IPS DF 19.7 (cell line): ENCODE measurements at places on chromosomes 13 and 19.

DNA sequence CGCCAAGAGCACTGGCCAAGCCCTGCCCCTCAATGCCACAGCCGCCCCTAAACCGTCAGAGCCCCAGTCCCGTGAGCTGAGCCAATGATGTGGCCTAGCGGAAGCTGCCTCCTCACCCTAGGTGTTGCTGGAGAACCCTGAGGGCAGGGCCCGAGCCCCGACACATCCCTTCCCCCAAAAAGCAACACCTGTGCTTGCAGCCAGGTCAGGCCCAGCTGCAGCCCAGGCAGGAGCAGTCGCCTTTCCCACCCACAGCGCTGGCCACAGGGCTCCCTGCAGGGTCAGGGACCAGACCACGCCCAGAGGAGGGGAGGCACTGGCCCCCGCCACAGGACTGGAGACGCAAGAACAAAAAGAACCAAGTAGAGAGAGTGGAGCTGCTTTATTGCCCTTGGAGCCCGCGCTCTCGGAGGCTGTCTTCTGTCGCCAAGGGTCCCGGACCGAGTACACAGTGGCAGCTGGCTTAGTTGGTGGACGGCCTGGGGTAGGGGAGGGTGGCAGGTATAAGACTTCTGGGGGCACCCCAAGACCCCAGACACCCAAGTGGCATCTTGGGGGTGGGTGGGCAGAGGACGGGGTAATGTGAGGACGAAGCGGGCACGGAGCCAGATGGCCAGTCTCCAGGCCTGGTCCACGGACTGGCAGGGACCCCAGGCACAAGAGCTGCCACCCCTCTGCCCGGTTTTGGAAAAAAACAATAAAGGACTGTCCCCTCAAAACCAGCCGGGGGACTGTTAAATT, 3.3 kb downstream of the P2RY11 start:
- DNase-seq, result no peak

DNA sequence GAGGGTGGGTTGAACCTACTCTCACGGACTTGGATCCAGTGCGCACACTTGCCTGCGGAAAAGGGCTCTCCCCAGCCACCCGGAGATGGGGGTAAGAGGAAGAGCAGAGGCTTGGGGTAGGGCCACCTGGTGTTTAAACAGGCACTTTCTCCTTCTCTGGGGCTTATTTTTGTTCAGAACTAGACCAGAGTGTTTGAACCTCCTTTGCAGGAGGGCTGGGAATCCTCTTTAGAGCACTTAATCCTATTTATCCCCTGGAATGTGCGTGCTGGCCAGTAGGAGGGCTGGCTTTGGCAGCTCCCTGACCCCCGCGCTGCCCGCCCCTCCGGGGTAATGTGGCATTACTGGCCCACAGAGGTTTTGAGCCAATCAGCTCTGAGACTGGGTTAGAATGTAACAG, 2.0 kb downstream of the RGS9BP start:
- no peak for DNase-seq

DNA sequence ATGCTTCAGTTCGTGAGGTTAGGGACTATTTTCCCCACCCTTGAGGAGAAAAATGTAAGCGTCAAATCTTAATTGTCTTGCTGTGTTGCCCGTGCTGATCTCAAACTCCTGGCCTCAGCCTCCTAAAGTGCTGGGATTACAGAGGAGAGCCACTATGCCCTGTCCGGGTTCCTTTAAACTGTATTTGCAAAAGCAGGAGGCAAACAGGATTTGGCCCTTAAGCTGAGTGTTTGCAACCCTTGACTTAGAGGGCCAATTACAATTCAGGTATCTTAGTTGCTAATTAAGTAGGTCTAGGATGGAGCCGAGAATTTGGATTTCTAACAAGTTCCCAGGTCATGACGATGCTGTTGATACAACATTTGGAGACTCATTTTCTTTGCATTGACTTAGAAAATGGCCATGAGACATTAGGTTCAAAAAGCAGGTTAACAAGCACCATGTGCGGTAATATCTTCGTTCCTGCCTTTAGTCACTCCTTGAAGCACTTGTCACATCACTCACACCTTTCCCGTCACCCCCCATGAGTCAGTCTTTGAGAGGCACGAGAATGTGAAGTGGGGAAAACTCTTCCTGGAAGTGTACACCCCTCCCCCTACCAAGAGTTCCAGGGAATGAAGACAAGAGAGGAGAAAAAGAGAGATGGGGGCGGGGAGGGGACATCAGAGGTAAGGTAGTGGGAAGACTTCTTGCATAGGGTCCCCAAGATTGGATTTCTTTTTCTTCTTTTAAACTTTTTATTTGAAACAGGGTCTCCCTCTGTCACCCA, 2.6 kb downstream of the NAPSA start:
- DNase-seq, result no peak

DNA sequence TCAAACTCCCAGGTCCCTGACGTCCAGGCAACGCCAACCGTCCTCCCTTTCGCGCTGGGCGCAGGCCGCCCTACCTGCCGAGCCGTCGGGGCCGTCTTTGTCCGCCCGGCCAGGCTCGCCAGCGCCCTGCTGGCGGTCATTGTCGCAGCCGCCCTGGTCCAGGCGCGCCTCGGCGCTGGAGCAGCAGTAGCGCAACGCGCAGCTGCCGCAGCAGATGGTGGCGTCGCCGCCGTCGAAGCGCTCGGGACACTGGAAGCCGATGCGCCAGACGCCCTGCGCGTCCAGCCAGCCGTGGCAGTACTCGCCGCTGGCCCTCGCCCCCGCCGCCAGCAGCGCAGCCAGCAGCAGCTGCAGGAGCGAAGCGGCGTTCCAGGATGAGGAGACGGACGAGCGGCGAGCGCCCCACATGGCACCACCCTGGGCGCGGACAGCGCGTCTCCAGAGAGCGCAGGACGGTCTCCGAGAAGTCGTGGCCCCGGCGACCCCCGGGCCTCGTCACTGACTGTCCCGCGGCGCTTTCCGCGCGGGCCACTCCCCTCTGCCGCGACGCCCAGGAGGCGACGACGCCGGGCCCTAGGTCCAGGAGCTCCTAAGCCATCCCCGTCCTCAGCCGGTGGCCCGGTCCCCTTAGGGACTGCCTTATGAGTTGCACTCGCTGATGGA, 1.1 kb downstream of the SHISA2 start:
- DNase-seq, result no peak

DNA sequence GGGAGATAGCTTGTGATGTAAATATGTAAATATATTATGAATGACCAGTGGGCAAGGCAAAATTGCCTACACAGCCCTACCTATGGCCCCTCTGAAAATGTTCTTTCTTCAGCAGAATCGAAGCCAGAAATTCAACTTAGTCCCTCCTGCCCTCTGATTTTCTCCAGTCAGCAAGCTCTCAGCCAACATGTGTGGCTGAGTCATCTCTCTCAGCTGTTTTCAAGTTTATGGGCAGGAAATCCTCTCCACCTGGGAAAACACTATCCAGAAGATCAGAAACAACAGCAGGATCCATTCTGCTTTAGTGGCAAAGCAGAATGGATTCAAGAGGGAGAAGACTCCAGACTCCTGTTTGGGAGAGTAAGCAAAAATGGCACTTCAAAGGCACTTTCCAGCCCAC, 8.9 kb upstream of the ZNF527 start:
- DNase-seq, result no peak

DNA sequence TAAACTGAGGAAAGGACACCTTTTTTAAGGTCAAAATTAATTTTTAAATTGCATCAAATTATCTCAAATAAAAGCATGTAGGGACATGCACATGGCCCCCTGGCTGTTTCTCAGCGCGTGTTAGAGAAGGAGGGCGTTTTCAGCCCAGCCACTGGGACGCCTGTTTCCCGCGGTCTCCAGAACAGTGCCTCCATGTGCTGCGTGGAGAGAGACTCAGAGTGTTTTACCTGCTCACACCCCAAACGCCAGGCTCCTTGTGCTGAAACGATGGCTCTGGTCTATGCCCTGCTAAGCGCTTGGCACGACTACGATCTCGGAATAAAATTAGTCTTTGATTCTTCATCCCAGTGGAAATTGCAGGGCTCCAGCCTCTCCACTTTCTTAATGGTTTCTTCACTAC, 20.0 kb upstream of the SPACA7 start:
- DNase-seq, result no peak

DNA sequence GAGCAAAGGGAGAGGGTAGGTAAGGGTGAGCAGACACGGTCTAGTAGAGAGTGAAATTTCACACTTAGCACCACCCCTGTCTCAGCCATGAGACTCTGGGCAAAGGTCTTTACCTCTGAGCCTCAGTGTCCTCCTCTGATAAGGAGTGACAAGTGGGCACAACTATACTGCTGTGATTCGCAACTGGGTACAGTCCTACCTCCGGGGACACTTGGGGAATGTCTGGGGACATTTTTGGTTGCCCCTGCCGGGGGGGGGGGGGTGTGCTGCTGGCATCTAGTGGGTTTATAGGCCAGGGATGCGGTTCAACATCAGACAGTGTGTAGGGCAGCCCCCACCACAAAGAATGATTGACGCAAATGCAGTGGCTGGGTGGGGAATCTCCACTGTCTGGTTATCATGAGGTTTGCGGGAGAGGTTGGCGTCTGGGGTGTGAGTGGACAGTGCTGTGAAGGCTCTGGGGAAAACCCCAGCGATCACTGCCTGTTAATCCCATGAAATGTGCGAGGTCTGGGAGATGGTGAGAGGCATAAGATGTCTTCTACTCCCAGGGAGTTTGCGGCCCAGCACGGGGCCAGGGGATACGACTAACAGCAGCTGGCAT, 4.3 kb downstream of the NACC1 start:
- DNase-seq, result no peak

DNA sequence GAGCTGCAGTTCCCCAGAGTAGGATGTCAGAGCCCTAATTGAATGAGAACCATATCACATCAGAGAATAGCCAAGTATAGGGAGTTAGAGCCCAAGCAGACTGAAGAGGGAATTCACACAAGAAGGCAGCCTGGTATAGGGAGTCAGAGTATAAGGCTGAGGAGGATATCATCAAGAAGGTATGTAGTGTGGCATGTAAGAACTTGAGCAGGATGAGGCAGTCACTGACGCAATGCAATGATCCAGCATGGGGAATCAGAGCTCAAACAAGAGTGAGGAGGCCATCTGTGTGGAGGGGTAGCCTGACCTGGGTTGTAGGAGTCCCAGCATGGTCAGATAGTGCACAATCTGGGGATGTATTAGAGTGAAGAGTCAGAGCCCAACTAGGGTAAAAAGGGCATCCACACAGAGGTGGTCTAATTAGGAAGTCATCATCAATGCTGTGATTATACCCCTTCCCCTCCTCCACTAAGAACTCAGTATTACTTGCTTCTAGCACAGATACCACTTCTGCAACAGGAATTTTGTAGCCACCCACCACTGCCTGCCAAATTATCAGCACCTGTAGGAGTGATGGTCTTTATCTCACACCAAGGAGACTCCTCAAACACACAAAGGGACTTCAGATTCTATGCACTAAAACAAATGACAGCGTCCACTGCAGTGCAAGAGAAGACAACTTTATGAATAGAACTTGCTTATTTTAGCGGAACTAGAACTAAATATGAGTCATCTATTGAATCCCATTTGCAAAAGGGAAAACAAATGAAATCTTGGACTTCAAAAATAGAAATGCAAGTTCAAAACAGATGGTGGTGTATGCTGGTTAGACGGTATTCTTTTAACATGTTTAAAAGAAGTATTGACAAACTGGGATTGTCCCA, 107.2 kb downstream of the FNDC3A start:
- DNase-seq, result no peak

GRCh38 chr19:6023936-6024335, 46.0 kb upstream of the RANBP3 start:
- DNase-seq, result no peak

GRCh38 chr13:35954207-35954560, 177.0 kb downstream of the DCLK1 start:
- no peak for DNase-seq

- peak; percentile 28 for DNase-seq
These were observed 92.1 kb downstream of the USP12 start for GRCh38 chr13:27079421-27079958.

GRCh38 chr19:18333680-18334079, 6.7 kb upstream of the PGPEP1 start:
- DNase-seq, result no peak

GRCh38 chr13:96860882-96861281, 133.4 kb downstream of the OXGR1 start:
- no peak for DNase-seq

DNA sequence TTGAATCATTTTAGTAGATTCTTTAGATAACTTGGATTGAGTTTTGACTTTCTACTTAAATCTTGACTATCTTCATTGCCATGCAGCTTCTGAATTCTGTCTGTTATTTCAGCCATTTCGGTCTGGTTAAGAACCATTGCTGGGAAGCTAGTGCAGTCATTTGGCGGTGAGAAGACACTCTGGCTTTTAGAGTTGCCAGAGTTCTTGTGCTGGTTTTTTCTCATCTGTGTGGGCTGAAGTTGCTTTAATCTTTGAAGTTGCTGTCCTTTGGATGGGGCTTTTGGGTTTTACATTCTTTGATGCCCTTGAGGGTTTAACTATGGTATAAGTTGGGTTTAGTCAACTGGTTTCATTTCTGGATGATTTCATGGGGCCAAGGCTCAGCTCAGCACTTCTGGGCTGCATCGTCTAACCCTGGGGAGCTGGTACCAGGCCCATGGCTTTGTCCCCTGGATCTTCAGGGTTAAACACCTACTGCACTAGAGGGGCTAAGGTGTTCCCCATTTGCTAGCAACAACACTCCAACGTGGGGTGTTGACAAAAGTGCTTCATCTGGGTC, 10.0 kb upstream of the IGFL2 start:
- DNase-seq, result no peak

- DNase-seq, result no peak
These were observed 505 bp upstream of the SHKBP1 start for GRCh38 chr19:40576151-40576584.

DNA sequence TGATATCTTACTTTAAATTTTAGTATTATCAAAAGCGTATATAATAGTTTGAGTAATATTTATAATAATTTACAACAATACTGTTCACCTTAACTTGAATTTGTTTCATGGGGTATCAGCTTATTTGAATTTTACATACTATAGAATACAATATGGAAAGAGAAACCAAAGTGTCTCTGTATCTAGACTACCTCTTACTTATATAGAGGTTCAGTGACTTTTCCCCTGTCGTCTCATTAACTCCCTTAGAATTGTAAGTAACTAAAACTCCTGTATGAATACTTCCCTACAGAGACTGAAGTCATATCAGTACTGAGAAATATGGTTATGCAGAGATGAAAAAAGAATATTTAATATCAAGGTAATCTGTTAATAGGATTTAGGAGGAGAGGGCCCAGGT, 26.8 kb downstream of the COG6 start:
- no peak for DNase-seq

DNA sequence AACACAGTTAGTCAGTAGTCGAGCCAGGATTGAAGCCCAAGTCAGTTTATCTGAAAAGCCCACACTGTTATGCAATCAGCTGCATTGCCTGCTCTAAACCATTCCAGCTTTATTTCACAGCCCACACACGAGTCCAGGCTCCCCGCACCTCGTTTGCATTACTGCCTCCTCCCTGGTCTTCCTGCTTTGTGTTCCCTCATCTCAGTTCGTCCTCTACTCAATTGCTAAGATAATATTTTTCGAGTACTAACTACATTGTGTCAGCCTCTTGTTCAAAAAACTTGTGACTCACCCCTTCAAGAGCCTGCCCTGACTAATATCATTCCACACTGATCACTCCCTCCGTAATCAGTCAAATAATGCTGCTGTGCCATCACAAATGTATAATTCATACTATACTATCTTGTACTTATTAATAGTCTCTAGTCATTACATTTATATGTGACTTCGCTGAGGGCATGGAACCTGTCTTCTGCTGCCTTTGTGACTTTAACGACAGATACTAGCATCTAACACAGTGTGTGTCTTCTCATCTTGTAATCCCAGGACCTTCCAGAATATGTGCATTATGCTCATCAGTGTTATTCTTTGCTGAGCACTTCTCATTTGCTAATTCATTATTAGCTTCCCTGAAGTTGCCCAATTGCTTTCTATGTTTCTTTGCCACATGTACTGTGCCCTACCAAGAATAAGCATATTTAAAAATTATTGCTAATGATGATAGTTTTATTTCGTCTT, 26.2 kb upstream of the WDFY2 start:
- DNase-seq, result no peak
